Activated CD4-positive, CD25-positive, alpha-beta regulatory T cell treated with anti-CD3 and anti-CD28 coated beads, Interleukin-2, amount 50 U/mL, for 72 hours (primary cell): ENCODE measurements at places on chromosomes 16 and 17.
A peak's percentile ranks its signal among the peaks of the same experiment; 100 is the strongest.

- peak; percentile 72 for DNase-seq
These were observed at the start of gene TMEM106A for GRCh38 chr17:43211480-43212402. Gene TMEM106A, plus strand, starts transcription at chr17:43211875. Its CDS starts 1,167 bp downstream, at chr17:43213042.

- no peak for DNase-seq
These were observed 21.4 kb downstream of the ZDHHC7 start for GRCh38 chr16:84989749-84990620.

GRCh38 chr17:45855691-45856336 lies 11.1 kb downstream of the SPPL2C start:
- DNase-seq = no peak

GRCh38 chr16:84700446-84701300 lies 873 bp downstream of the USP10 start:
- DNase-seq = no peak

GRCh38 chr16:89534252-89534756 lies 26.1 kb downstream of the SPG7 start:
- DNase-seq = no peak

- DNase-seq = no peak
These were observed 335 bp downstream of the NECAB2 start for GRCh38 chr16:83968306-83968851.

DNA sequence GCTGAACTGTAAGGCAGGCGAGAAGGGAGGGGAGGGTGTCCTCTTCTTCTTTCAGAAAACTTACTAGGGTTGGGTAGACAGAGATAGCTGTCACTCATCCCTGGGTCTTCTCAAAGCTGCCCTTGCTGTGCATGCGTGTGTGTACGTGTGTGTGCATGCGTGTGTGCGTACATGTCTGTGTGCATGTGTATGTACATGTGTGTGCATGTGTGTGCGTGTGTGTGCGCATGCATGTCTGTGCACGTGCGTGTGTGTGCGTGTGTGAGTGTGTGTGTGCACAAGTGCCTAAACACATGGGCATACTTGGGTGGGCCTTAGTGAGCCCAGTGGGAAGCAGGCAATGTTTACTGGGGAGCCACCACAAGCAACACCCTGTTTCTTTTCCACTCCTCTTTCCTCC lies 154.8 kb upstream of the TNRC6C start:
- no peak for DNase-seq

DNA sequence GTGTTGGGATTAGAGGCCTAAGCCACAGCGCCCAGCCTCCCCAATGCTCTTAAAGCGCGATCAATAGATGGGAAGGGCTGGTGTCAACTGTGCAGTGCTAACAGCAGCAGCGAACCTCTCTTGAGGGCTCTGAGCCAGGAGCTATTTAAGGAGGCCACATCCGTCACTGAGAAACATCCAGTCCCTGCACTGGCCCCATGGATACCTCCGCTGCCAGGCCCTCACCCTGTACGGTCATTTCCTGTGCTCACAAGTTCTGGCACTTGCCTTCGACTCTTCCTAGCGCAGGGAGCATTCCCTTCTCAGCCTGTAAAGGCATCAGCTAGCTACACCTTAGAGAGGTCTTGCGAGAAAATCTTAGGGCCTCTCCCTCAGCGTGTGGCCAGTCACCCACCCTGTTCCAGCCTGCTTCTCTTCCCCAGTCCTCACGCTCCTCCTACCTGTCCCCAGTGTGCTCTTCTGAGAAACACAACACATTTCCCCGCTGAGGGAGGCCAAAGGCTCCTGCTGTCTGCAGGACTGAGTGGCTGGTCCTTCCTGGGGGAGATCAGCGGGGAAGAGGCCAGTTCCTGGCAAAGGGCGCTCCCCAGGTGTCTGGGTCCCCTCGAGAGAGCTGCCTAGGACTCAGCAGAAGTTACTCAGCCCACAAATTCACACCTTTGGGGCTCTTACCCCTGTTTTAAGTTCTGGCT lies 28.6 kb downstream of the GTF3C1 start:
- DNase-seq = no peak

GRCh38 chr17:8835106-8835505 lies 32.4 kb downstream of the PIK3R6 start:
- no peak for DNase-seq

DNA sequence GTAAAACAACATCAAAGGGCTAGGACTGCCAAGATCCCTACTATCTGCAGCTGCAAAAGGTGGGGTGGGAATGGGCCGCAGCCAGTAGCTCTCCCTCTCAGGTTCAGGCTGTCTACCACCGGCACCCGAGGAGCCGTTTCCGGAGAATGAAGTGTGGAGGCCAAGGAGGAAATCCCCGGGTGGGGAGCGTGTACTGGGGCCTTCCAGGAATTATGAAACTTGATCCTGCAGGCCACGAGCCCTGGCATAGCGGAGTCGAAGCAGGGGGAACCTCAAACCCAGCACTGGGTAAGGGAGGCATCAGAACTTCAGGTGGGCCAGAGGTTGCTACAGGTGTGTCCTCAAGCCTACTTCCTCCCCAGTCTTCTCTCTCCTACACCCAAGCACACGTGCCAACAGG lies 5.1 kb downstream of the INPP5K start:
- DNase-seq = no peak

DNA sequence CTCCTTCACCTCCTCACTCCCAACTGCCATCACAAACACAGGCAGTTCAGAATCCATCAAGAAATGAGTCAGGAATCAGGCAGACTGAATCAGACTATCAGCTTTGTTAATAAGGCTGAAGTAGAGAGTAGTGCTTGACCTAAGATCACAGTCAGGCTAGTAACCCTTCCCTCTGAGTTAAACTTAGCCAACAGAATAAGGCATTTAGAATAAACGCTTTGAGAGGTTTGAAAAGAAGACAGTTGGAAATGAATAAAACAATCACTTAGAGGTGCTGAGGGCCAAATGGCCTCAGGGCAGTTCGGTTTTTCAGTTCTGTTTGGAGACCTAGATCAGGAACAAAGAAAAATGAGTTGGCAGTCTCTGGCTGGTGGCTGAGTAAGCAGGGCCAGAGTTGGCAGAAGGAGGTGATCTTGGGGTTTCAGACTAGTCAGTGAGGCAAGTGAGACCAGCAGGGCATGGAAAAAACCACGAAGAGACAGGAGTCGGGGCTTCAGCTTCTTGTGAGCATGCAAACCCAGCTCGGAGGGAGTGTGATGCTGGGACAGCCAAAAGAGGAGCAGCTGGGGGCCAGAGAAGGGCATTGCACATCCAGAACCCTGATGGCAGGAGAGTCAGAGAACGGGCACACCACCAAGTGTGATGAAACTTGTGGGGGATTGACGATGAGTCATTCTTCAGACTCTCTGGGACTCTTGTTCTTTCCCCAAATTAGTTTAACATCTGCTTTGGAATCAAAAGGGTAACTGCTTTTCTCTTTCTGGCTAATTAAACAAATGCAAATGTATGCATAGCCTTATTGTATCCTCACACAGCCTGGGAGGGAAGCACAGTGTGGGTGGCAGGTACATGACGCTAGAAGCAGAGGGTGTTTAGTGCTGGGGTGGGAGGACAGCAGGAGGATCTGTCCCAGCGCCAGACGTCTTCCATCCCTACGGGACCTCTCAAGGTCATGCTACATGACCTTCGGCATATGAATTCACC lies 54.8 kb downstream of the SPECC1 start:
- no peak for DNase-seq

GRCh38 chr17:74961657-74962350 lies 10.8 kb downstream of the HID1 start:
- peak; percentile 90 for DNase-seq

DNA sequence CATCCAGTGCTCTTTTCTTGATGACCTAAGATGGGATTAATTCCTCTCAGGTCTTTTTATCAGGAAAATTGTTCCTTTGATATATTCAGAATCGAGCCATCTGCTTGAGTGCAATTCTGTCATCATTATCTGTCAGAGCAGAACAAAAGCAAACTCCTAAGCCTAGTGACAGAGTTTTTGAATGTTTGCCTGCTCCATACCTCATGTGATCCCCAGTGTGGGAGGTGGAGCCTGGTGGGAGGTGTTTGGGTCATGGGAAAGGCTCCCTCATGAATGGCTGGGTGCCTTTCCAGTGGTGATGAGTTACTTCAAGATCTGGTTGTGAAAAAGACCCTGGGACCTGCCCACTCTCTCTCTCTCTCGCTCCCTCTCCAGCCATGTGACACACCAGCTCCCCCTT lies 628.2 kb downstream of the CDH11 start:
- no peak for DNase-seq

DNA sequence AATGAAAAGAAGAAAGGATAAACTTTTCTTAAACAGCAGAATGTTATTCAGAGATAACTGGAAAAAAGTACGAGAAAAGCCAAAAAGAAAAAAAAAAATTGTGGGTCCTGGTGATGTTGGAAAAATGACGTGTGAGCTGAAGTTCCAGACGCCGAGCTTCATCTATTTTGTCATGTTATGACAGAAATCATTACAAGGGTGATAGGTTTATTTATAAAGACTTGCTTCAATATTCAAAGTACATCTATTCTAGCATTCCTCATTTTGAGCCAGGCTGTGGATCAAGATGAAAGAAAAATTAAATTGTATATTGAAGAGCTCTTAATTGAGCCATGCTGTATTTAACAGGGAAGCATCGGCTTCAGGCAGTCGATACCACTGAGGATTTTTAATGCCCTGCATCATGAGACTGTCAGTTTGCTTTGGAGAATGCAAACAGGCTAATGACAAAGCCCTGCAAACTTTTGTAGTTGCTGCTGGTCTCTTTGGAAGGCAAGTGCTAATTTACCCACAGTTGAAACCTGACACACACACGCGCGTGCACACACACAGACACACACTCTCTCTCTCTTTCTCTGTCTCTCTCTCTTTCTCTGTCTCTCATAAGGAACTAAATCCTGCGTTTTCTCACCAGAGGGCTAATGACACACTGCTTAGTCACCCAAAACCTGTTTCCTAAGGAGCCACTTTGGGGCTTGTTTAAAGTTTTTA lies 110.7 kb downstream of the WWOX start:
- DNase-seq = no peak

DNA sequence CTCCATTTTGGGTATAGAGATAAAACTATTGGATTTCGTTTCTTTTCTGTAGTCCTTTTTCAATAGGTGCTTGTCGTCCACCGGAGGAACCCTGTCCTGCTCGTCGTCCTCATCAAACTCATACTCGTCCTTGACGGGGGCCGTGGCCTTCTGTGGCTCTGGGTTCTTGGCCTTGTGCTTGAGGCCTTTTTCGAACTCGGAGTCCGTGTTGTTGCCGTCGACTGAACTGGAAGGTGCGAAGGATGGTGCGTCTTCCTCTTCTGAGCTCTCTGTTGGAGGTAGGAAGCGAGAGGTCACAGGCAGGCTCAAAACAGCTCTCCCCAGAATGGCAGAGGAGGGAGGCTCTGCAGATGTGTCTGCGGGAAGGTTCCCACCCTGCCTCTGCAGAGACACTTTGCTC lies 67.9 kb downstream of the ZNF778 start:
- DNase-seq = no peak

GRCh38 chr16:56013962-56014552 lies 138.9 kb upstream of the CES5A start:
- DNase-seq = no peak

DNA sequence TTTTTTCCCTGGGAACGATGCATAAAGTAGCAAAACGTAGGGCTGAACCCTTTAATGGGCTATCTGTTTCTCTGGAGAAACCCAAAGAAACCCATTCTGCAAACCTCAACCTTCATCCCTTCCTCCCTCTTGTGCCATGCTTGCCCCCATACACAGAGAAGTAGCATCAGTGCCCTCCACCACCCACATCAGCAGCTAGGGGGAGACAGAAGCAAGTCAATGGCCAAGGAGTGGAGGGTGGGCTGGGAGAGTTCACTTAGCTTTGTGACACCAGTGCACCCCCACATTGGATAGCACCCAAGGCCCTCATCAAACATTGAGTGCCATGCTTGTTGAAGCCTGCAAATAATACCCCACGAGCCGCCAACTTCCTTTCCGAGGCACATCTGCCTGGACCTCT lies 282.4 kb downstream of the ABCC12 start:
- no peak for DNase-seq

DNA sequence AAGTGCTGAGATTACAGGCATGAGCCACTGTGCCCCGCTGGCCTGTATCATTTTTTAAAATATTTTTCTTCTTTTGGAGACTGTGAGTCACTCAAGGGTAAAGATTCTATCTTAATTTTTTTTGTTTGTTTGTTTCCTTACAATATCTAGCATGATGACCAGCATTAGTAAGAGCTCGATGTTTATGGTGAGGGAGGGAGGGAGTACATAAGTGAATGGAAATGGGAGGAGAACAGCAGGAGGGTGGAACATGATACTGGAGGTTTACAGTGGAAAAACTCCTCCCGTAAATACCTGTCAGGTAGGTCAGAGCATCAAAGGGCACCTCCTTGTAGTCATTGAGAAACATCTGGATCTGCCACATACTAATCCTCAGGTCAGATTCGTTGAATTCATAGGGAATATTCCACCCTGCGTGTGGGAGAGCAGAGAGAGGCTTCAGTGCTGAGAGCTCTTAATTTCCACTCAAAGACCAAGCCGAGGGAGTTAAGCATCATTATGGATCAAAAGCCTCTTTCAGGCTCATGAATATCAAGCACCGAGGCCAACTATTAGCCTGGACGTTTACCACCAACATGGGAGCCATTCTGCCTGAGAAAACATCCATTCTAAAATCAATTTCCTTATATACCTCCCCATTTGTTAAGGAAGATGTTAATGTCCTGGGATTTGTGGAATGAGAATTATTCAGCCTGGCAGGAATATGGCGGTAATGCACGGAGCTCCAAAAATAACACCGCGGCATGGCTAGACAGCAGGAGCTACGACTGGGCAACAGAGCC lies 51.8 kb downstream of the LYRM1 start:
- no peak for DNase-seq

DNA sequence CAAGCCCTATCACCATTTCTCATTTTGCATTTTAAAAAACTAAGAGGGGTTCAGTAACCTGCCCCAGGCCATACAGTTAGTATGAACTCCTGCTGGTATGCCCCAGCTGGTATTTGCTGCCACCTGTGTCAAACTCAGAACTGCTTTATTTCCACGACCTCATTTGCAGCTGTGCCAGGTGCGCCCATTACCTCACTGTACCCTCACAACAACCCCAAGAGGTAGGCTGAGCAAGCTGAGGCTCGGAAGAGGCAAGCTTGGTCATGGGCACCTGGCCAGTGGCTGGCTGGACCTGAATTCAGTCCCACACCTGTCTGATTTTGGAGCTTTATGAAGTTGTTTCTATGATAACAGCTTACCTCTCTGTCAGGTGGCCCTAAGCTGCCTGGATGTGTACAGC lies 7.6 kb downstream of the EPN2 start:
- peak; percentile 21 for DNase-seq

- DNase-seq = no peak
These were observed 27.7 kb upstream of the RASD1 start for GRCh38 chr17:17523731-17524490.

- DNase-seq = peak; percentile 36
These were observed 439.8 kb downstream of the SOX9 start for GRCh38 chr17:72560303-72561247.
